ENCODE measurements at places on chromosomes 16 and 17. TPM values are rescaled to one million over a fixed set of nuclear protein-coding genes. Genes with fewer than 3 reads are reported as not detected.

The MMP25 gene
- 0.13 TPM for total RNA-seq

The FBXW10 gene
- total RNA-seq = not detected

GRCh38 chr17:76452127-76452659 is 759 bp downstream of the UBE2O start:
- no peak for DNase-seq

DNA sequence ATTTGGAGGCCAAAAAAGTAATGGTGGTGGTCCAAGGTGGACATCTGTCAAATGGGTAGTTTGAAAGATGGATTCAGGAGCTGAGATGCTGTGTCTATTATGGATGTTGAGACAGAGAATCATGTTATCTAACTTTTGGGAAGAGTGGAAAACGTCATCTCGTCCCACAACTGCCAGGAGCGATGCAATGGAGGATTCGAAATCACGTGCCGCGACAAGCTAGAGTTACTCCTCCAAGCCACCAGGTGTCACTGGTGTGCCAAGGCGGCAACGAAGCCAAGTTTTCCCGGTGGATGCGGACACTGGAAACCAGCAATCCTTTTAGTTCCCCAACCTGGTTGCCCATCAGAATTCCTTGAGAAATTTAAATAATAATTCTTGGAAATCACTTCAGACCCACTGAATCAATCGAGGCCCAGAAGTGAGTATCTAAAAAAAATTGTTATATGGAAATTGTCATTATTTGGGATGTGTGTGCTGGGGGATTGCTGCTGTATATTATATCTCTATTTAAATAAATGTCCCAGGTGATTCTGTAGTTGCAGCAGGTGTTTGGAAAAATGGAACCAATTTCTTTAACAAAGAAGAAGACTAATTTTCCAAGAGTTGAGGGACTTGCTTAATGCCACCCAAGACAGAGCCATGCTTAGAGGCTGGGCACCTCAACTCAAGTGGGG is 206.1 kb downstream of the HAPSTR1 start:
- DNase-seq = no peak

The RABEP2 gene
- 30.0 TPM for total RNA-seq

- DNase-seq = no peak
Measured at GRCh38 chr16:81657224-81657623, 121.9 kb upstream of the PLCG2 start.
